ENCODE measurements at places on chromosomes 5 and 9.
A peak's percentile ranks its signal among the peaks of the same experiment; 100 is the strongest.

DNA sequence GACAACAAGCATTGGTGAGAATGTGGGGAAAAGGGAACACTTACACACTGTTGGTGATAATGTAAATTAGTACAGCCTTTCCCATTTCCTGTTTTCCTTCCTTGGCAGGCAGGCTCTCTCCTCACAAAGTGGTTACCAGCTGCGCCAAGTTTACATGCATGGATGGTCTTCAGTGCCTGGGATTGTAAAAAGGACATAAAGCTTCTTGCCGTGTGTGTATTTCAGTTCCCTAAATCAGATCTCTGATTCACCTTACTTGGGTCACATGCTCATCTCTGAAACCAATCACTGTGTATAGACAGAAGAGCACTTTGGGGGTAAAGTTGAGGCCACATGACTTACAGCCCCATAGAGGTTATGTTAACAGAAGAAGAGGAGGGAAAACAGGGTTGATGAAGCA, 92.8 kb downstream of the CAVIN4 start:
- DNase-seq = no peak

GRCh38 chr9:124473310-124473709, 23.1 kb downstream of the ADGRD2 start:
- no peak for DNase-seq

- DNase-seq = peak; percentile 44
Observed at GRCh38 chr9:20355022-20355421, 267.3 kb downstream of the MLLT3 start.

DNA sequence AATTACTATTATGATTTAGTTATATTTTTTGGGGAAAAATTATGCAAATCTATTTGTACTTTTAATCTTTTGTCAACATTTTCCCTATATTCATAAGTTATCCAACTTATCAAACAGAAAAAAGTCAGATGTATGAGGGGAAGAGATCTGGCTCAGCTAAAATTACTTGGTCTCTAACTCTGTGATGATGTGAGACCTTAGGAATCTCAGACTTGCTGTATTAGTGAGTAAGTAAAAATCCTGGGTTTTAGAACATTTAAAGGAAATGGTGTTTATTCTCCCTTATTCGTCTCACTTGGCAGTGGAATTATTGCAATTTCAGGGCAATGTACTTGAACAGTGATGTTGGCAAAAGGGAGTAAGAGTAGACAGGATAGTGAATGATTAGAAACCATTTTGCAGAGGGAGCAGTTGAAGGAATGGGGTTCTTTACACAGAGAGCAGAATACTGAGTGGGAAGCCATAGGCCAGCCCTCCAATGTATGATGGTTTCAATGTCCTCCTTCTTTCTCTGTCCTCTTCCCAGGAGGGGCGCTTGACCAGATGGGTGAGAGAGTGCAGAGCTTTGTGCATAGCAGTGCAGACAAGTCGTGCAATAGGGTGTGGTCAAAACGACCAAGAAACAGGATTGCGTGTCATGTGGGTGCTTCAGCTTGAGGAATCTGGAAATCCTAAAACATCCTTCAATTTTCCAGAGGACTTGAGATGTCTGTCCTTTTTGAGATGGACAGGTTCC, 91.7 kb downstream of the TENT4A start:
- DNase-seq = no peak

GRCh38 chr9:130336027-130336610, 70.6 kb downstream of the HMCN2 start:
- DNase-seq = no peak

- DNase-seq = no peak
Observed at GRCh38 chr5:29896646-29897045, 1296.8 kb upstream of the CDH6 start.

- DNase-seq = no peak
Observed at GRCh38 chr5:134139377-134139851, 24.9 kb downstream of the TCF7 start.

DNA sequence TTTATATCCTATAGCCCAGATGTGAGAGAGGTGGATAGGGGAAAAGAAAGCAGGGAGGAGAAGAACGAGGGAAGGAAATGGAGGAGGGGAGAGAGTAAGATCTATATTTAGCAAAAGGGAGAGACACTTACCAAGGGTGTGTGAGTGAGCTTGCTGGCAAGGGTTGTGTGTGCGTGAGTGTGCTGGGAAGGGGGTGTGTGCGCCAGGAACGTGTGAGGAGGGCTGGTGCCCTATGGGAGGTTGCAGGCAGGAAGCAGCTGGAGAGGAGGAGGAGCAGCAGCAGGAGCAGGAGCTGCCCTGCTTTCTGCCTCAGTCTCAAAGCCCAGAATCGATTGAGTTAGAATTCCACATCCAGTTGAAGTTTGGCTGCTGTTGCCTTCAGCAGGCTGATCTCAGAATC, 148.3 kb upstream of the RUSC2 start:
- DNase-seq = no peak

GRCh38 chr9:72396247-72397091, 31.5 kb upstream of the ZFAND5 start:
- DNase-seq = no peak

GRCh38 chr9:97396256-97396655, 15.6 kb upstream of the TDRD7 start:
- no peak for DNase-seq

- DNase-seq = no peak
Observed at GRCh38 chr9:35760651-35761050, 6.6 kb upstream of the MSMP start.

- no peak for DNase-seq
Observed at GRCh38 chr5:32343058-32343672, 30.4 kb upstream of the MTMR12 start.

DNA sequence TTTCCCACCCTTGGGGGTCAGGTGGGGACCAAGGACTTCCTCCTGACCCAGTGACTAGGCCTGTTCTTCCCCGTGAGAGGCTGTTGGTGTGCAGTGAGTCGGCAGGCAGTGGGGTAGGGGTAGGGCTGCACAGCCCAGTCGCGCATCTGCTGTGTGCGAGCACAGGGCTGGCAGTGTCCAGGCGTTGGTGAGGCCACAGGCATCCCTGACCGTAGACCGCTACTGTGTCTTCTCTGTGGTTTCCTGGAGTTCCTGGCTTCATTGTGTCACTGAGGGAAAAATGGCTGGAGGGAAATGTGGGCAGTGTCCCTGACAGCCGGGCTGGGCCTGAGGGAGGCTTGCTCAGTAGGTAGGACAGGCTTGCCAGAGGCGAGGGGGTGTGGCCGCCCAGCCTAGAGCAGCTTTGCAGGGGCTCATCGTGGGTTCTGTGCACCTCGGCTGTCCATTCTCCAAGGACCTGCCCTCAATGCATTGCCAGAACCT, 95.4 kb downstream of the CACNA1B start:
- no peak for DNase-seq

- no peak for DNase-seq
Observed at GRCh38 chr5:33539212-33539611, 98.4 kb downstream of the TARS1 start.

DNA sequence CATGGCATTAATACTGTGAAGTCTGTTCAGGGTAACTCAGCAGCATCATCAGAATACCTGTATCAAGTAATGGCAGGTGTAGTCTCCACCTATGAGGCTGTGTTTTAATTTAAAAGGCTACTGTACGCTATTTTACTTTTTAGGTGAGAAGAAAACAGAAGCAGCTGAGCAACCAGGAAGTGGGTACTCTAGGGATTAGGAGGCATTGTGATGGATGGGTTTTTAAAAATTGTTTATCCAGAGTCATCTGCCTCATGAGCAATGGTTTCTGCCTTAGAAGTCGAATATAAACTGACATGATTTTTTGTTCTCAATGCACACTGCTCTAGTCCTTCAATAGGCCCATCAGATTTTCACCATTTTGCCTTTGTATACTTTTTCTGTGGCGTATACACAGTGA, 42.6 kb downstream of the PSIP1 start:
- DNase-seq = no peak

- DNase-seq = no peak
Observed at GRCh38 chr5:63554191-63554590, 408.1 kb downstream of the HTR1A start.

DNA sequence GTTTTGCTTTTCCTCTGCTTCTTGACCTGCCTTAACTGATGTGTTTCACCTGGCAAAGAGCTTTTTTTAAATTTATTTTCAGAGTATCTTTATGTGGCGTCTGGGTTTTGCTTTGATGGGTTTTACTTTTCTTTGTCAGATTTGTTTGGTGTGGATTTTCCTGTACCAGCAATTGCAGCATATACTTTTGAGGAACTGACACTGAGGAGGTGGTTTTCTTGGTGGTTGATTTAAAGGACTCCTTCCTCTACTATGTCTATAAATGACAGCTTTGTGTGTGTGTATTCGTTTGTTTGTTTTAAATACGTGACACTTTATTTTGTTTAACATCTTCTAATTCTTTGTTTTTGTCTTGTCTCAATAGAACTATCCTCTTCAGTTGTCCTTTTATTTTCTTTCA, 1071.9 kb upstream of the ARRDC3 start:
- DNase-seq = peak; percentile 27

- no peak for DNase-seq
Observed at GRCh38 chr5:172173564-172174153, 14.4 kb downstream of the STK10 start.

DNA sequence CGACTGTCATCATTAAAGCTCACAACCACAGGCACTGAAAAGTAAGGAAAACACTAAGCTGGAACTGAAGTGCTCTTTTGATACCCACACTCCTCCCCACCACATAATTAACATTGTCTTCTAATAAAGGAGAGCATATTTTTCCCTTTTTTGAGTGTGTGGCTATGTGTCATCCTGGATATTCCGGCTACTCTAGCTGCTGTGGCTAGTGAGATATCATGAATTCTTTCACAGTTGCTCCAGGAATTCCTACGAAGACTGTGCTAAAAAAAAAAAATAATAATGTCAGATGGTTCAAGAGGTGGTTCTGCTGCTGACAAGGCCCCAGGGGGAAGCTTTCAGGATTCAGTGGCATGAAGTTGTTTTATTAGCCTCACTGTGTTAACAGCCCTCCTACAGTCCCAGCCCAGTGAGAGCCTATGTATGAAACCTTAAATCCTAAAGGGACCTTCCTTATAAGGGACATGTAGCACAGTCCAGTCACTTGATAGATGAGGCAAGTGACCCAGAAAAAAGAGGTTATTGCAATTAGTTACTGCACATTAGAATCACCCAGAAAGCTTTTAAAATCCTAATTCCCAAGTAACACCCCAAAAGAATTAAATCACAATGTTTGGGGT, 46.6 kb downstream of the TMEM252 start:
- DNase-seq = no peak

DNA sequence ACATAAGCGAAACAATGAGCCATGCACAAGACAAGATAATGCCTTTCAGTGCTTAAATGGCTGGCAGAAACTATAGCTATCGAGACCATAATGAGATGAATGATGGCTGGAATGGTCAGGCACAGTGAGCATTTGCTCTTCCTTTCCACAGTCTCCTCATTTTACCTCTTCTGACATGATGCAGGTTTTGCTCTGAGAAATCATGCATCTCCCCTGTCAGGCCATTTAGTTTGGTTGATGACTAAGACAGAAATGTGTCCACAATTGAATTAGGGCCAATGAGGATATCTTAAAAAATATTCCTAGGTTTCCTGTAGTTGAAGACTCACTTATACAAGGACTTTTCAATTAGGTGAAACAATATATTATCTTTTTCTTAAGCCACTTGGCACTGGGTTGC, 475.1 kb downstream of the TMEM232 start:
- no peak for DNase-seq

DNA sequence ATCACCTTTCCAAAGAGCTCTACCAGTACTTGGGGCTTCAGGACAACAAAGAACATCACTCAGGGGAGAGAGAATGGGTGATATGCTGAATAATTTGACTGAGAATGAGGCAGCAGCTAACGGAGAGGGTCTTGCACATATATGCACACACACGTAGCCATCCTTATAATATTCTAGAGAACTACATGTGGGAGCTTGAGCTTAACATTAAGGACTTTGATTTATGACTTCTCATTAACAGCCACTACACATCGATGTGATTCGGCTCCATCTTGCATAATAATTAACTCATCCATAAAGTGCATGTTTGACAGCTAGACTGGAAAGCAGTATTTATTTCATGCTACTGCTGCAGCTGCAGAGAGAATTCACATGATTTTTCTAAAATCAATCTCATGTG, 163.4 kb downstream of the RAB3C start:
- DNase-seq = no peak

DNA sequence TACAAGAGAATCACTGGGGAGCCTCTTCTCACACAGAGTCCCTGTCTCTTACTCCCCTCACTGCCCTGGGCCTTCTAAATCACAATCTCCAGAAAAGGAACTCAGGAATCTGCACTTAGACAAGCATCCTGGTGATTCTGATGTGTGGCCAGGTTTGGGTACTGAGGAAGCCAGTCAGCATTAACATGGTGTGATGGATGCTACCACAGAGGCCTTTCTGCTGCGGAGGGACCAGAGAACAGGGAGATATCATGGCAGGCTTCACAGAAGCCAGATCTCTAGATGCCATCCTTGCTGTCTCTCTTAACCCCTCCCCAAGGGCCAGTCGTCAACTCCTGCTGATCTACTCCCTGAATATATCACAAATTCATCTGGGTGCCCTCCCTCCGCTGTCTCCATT, 1.6 kb downstream of the ANKS6 start:
- DNase-seq = no peak

DNA sequence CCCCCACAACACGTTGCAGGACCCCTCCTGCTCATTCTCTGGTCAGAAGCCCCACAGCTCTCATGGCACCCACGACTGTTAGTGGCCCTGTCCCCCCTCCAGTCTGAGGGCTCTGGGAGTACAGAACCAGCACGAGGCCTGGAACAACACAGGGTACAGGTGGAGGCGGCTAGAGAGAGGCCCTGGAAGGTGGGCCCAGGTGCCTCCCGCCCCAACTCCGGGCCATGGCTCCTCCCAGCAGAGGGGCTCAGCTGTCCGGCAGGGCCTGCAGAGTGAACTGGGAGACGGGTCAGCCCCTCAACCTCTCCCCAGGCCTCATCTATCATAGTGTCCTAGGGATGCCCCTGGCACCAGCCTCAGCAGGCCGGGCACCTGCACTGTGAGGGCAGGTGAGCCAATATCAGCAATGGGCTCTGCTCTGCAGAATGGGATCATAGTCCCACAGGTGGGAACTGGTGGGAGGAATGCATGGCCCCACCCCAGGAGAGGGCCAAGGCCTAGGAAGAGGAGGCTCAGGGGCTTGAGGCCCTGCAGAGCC, 58.6 kb downstream of the BARX1 start:
- DNase-seq = no peak

- DNase-seq = no peak
Observed at GRCh38 chr9:137323531-137324331, 21.7 kb upstream of the NRARP start.

- DNase-seq = no peak
Observed at GRCh38 chr9:71108937-71109336, 12.5 kb downstream of the TRPM3 start.

DNA sequence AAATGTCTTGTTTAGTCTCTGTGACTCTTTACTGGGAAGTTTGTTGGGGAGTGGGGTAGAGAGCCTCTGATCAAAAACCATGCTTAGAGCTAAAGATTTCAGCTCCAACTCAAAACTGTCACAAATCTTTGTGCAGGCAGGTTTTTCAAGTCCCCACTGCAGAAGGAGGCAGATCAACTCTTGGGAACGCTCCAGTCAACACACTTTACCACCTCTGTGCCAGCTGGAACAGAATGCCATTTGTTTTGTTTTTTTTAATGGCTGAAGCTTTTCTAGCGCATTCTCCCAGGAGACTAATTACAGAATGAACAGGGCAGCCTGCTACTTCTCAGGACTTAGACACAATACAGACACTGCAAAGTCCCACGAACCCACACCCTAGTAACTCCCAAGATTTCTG, 17.9 kb upstream of the LHX6 start:
- no peak for DNase-seq

GRCh38 chr9:33109097-33109496, 32.6 kb upstream of the SMU1 start:
- no peak for DNase-seq

- DNase-seq = peak; percentile 28
Observed at GRCh38 chr5:16467363-16468219, 2.0 kb upstream of the ZNF622 start.

- no peak for DNase-seq
Observed at GRCh38 chr9:14766299-14766698, 43.8 kb upstream of the CER1 start.
